ENCODE measurements at places on chromosomes 6 and 20.

DNA sequence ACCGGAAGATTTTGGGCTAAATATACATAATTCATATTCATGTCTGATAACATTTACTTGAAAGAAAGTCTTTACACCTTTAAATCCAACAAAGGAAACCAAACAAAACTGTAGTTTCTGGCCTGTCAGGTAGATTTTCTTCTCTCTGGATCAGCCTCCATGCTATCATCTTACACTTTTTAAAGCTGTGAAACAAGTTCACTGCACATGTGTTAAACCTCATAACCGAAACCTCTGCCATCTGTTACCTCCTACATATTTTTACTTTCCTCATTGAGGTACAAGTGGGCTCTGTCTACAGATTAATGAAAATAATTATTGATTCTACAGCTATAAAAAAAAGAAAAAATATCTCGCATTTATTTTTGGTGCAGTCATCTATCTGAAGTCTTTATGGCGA is 149.9 kb downstream of the RALGAPA2 start:
- no peak for DNase-seq

DNA sequence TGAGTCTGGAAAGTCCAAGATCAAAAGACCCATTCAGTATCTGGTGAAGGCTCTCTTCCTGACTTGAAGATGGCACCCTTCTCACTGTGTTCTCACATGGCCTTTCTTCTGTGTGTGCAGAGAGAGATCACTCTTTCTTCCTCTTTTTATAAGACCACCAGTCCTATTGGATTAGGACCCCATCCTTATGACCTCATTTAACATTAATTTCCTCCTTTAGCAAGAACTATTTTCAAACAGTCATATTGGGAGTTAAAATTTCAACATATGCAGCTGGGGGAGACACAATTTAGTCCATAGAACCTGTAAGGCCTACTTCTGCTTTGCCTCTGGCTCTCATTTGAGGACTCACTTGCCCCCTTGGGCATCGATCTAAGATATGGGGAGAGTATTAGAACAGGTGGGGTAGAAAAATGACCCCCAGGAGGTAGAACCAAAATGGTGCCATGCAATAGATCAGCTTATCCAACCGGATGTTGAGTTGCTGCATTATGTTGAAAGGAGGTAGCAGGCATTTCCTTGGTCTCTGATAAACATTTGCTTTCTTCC is 78.4 kb upstream of the ATXN1 start:
- DNase-seq: no peak

GRCh38 chr6:11514672-11515071 is 22.9 kb upstream of the TMEM170B start:
- no peak for DNase-seq

- DNase-seq: no peak
These were observed 67.9 kb downstream of the GCLC start for GRCh38 chr6:53476964-53477363.

DNA sequence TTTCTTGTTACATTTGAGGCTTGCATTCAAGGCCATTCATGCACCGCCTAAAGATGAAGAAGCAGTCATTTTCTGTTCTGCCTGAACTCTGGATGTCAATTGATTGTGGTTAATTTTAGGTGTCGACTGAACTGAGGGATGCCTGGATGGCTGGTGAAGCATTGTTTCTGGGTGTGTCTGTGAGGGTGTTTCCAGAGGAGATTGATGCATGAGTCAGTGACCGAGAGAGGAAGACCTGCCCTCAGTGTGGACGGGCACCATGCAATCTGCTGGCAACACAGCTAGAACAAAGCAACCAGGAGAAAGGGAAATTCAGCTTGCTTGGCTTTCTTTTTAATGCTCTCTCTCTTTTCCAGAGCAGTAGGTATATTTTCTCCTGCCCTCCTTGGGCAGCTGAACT is 164.1 kb upstream of the ECI2 start:
- DNase-seq: no peak

- DNase-seq: no peak
These were observed 10.7 kb upstream of the MLIP start for GRCh38 chr6:54100411-54101006.

DNA sequence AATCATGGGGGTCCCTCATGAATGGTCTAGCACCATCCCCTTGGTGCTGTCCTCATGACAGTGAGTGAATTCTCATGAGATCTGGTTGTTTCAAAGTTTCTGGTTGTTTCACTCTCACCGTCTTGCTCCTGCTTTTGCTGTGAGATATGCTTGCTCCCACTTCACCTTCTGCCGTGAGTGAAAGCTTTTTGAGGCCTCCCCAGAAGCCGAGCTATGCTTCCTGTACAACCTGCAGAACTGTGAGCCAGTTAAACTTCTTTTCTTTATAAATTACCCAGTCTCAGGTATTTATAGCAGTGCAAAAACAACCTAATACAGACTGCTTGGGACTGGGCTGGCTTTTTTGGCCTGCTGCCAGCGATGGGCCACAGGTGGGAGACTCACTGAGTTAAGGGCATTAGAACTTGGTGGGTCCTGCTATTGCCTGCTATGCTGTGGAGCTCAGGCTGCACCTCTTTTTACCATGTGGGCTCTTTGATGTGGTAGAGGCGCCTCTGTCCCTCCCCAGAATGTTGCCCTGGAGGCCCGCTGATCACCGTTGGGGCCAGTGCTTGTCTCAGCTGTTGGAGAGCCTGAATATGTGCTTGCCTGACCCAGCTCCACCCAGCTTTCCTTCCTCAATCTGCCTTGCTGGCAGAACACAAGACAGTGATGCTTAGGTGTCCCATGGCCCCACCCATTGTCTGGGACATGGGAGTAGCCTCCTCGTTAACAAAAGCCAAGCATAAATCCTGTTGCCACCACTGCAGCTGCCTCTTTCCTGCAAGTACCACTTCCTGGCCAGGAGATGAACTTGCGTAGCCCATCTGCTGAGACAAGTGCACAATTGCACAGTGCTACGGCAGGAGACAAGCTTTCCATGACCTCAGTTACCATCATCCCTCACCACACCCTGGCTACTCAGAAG is 47.1 kb downstream of the IGF2R start:
- DNase-seq: peak; percentile 37

GRCh38 chr20:38497246-38497935 is 24.7 kb downstream of the RALGAPB start:
- no peak for DNase-seq

- DNase-seq: no peak
These were observed 23.2 kb downstream of the RIN2 start for GRCh38 chr20:19781235-19781634.

DNA sequence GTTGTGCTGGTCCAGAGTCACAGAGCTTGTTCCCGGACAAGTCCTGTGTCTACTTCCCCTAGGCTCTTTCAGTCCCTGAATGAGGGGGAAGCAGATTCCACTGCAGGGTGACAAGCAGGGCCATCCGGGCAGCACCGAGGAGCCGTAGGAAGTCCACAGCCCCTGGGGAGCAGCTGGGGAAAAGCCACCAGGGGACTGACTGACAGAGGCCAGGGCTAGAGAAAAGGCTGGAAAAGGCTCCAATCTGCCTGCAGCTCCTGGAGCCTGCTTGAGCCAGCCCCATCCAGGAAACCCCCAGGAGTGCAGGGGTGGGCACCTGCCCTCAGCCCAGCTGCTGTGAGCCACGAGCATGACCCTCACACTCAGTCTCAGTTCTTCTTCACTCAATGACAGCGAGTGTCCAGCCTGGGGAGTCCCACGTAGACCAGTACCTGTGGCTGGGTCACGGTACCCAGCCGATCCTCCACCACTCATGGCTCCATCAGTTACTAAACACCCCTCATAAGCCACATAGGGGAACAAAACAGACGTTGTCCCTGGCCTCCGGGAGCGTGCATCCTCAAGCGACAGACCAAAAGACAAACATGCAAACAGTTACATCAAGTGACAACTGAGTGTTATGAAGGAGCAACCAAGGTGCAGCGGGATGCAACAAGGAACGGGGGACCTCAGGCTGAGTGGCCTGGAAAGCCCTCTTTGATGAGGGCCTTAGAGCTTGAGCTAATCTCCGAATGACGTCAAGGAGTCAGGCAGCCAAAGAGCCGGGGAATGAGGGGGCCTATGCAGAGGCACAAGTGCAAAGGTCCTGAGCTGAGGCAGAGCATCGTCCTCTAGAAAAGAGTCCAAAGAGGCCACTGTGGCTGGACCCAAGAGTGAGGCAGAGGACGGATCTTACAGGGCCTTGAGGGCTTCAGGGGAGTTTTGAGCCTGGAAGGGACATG is 24.8 kb upstream of the VSTM2L start:
- DNase-seq: no peak
